ENCODE measurements at places on chromosomes 6 and 20.
A peak's percentile ranks its signal among the peaks of the same experiment; 100 is the strongest.

- DNase-seq: no peak
These were observed 28.9 kb downstream of the STX11 start for GRCh38 chr6:144179237-144179636.

- no peak for DNase-seq
These were observed 383.8 kb downstream of the ADGRB3 start for GRCh38 chr6:69018906-69019305.

GRCh38 chr6:52815167-52816092 is 11.8 kb upstream of the GSTA1 start:
- DNase-seq: no peak

DNA sequence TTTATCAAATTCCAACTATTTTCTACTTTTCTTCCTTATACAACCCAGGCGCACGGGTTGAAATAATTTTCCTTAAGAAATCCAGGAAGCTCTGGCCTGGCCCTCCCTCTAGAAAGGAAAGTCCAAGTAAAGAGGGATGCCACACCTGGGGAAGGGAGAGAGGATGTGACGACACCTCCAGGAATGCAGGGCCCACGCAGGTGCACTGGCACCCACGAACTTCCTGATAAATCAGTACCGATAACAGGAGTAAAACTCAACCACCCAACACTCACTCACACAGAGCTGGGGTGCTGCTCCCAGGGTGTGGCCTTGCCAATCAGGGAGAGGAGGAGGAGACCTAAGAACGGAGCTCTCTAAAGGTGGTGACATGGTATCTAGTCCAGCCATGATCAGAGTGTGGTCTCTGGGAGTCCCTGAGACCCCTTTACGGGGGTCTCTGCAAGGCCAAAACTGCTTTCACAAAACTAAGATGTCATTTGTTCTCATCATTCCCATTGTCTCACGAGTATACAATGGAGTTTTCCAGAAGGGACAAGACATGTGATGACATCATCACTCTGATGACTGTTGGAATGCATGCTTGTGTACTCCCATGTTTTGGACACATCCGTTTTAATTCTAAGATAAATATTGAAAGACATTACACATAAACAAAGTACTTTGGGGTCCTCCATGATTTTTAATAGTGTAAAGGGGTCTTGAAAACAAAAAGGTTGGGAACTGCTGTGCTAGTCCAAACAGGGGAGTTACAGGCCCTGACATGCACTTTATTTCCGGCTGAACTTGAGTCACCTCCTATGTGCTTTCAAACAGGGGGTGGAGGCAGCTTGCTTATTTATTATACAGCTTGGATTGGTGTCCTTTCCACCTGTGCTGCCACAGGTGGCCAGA is 2.2 kb upstream of the PARD6B start:
- no peak for DNase-seq

GRCh38 chr6:103672169-103672568 is 1187.5 kb downstream of the HACE1 start:
- DNase-seq: no peak

DNA sequence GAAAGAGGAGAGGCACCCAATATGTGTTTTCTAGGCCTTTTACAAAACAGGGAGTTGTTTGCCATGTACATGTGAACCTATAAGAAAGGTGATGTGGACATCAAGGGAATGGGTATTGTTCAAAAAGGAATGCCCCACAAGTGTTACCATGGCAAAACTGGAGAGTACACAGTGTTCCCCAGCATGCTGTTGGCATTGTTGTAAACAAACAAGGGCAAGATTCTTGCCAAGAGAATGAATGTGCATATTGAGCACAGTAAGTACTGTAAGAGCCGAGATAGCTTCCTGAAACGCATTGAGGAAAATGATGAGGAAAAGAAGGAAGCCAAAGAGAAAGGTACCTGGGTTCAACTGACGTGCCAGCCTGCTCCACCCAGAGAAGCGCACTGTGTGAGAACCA is 13.1 kb downstream of the QRSL1 start:
- DNase-seq: no peak

- no peak for DNase-seq
These were observed 365.8 kb downstream of the BCKDHB start for GRCh38 chr6:80472271-80472670.

DNA sequence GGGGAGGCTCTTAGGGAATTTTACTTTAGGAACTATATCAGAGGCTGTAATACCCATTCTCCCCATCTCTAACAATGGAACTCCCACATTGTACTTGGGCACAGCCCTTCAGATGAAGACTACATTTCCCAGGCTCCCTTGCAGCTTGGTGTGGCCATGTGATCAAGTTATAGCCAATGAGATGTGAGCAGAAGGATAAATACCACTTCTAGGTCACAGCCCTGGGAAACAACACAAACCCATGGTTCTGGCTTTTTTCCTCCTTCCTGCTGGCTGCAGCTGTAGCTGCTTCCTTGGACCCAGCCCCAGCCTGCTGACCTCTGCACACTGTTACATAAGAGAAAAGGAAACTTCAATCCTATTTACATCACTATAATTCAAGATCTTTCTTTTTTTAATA is 445.9 kb upstream of the JARID2 start:
- no peak for DNase-seq

- no peak for DNase-seq
These were observed 74.6 kb upstream of the BHLHE23 start for GRCh38 chr20:63081351-63081750.

- DNase-seq: no peak
These were observed 559.6 kb downstream of the CD83 start for GRCh38 chr6:14676977-14677781.

DNA sequence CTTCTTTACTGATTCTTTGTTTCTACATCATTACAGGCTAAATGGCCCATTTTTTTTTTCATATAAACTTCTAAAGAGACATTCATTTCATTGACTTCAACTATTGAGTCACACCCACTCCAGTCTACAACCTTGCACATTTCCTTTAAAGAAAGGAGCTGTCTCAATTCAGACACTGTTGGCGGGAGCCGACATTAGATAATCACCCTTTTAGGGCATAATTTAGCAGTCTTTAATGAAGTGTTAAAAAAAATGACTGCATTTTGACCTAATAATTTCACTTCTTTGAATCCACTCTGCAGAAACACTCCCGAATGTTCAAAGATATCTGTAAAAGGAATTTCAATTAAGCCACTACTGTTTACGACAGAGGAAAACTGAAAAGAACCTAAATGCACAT is 1.5 kb downstream of the EPM2A start:
- no peak for DNase-seq

DNA sequence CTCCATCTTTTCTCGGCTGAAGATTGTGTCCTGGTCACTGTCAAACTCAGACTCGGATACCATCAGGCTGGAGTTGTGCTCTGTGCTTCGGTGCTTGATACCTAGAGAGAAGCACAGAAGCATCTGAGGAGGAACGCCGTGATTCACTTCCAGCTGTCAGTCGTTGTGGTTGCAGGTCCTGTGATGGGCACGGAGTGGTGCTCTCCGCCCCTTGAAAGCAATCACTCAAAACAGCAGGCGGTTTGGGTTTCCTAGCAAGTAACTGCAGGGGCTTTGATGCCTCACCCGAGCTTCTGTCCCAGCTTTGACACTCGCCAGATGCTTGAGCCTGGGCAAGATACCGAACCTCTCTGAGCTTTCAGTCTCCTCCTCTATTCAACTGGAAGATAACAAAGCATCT is 52.5 kb downstream of the ALDH5A1 start:
- DNase-seq: peak; percentile 4

DNA sequence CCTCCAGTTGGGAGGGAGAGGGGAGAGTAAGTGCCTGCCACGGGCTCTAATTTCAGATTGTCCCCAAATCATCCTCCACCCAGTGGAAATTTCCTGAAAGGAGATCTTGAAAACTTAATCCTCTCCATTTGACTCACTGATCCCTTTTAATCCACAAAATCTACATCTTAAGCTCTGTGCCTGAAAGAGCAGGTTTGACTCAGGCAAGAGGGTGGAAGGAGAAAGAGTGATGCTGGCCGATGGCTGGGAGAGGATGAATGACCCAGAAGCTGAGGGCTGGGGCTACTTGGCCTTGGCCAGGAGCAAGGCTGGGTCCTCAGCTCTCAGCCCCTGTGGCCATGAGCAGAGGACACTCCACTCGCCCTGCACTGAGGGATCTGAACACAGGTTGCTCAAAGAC is 8.1 kb downstream of the BPIFA2 start:
- DNase-seq: no peak

DNA sequence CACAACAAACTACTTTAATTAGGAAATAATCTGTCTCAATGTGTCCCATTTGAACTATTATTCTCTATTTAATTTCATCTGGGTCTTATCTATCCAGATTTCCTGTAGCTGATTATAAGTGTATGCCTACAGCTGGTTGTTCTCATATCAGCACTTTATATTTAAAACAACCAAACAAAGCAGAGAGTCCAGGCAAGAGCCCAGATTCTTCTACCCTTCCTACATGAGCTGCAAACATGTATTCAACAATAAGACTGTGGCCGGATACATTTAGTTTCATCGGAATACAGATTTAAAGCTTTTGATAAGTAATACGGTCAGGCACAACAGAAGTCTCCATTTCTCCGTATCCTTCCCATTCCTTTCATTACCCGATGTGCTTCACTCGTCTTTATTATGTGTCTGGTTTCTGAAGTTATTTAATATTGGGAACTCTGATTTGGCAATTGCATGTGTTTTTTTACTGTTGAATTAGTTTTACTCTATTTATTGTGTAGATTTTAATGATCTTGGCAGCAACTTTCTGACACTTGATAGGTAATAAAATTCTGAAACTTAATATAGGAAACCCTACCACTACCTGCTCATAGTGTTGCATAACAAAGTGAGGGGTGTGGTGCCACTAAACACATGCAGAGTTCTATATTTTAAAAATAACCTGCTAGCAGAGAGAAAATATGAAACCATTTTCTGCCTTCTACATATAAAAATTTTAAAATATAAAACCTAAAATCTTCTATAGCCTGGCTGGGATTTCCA is 653.5 kb upstream of the PTCHD4 start:
- no peak for DNase-seq

GRCh38 chr20:24722586-24722985 is 226.5 kb upstream of the CST7 start:
- DNase-seq: no peak

- no peak for DNase-seq
These were observed 349.2 kb downstream of the TPBG start for GRCh38 chr6:82712826-82713225.

GRCh38 chr20:53883098-53883911 is 187.1 kb downstream of the BCAS1 start:
- no peak for DNase-seq

DNA sequence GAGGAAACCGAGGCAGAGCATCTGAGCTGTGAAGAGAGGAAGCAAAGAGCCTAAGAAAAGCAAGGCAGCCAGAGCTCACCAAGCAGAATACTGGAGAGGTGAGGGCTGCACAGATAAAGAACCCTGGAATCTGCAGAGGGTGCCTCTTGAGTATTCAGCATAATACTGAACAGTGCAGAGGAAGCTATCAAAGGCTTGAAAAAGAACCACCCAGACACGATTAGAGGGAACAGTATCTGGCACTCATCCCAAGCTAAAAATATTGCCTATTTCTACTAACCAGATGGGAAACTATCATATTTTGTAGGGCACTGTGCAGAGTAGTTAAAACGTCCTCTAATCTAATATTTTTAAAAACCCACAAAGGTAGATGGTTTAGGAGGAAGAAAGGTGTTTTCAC is 41.8 kb upstream of the OPRM1 start:
- DNase-seq: no peak

DNA sequence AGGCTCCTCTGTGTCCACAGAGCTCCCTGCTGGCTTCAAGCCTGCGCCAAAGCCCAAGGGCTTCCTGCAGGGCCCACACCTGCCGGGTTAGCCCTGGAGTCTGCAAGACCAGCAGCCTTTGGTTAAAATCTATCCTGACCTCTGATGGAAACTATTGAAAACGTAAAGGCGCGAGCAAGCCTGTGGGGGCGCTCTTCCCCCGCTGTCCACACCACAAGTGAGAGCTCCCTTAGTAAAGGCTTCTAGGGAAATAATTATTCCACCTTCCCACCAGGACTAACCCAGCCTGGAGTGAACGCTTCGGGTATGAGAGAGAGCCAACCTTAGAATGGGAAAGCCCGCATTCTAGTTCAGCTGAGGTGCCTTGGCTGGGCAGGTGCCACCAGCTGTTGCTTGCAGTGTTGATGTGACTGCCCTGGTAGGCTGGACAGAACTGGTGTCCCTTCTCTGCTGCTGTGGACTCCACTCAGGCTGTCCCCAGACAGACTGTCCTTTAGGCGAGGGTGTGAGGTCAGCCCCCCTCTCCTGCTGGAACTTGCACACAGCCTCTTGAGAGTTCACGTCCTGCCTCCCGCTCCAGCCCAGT is 68.7 kb downstream of the SYTL3 start:
- no peak for DNase-seq

DNA sequence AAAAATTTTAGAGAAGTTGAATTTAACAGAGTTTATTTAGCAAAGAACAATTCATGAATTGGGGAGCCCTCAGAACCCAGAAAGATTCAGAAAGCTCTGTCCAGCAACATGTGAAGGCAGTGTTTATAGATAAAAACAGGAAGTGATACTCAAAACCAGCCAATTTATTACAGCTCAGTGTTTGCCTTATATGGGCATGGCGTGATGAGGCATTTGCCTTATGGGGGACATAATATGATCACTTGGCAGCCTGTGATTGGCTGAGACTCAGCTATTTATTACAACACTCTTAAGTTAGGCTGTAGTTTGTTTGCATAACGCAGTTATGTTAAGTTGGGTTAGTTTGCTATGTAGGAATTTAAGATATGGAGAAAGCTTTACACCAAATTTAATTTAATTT is 11.5 kb downstream of the HLA-DPA1 start:
- no peak for DNase-seq

- DNase-seq: no peak
These were observed 323.8 kb upstream of the NOX3 start for GRCh38 chr6:155779456-155779855.

DNA sequence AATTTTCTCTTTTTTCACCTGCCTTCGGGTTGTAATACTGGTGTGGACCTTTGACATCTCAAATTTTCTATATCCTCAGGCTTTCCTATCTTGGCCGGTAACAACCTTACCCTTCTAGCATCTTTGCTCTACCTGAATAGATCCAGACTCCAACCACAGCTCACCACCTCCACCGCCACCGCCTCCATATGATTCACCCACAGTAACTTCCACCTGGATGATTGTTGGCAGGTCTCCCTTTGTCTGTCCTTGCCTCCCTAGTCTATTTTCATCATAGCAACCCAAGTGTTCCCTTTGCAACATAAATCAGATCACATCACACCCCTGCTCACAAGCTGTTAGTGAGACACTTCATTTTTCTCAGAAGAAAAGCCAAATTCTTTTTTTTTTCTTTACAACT is 525.8 kb upstream of the POU3F2 start:
- DNase-seq: no peak

- DNase-seq: no peak
These were observed 427.2 kb downstream of the C6orf118 start for GRCh38 chr6:164882236-164882635.

GRCh38 chr20:20521736-20522135 is 153.8 kb downstream of the INSM1 start:
- DNase-seq: no peak

GRCh38 chr6:144215932-144216667 is 65.8 kb downstream of the STX11 start:
- peak; percentile 87 for DNase-seq

GRCh38 chr20:37901240-37901639 is 1.7 kb upstream of the VSTM2L start:
- no peak for DNase-seq
